ENCODE measurements at places on chromosomes 1 and 21. TPM values are rescaled to one million over a fixed set of nuclear protein-coding genes. Genes with fewer than 3 reads are reported as not detected.
A peak's percentile ranks its signal among the peaks of the same experiment; 100 is the strongest.

The TNFRSF8 gene
- total RNA-seq: under 0.01 TPM

The IGSF3 gene
- total RNA-seq: under 0.01 TPM

The EPHA2 gene
- total RNA-seq: 24.0 TPM

The JAM2 gene
- 0.83 TPM for total RNA-seq

- peaks cover 9% of the 10 kb centered on the region for H3K4me1 ChIP-seq
- no peak overlapping the region for H3K4me3 ChIP-seq
- DNase-seq: no peak
- peaks cover 1% of the 10 kb centered on the region for H3K27me3 ChIP-seq
- H3K36me3 ChIP-seq: no peaks in the 10 kb centered on the region
- H3K27ac ChIP-seq: no peak overlapping the region
Measured at GRCh38 chr1:91876040-91876470, 9.9 kb downstream of the TGFBR3 start.

DNA sequence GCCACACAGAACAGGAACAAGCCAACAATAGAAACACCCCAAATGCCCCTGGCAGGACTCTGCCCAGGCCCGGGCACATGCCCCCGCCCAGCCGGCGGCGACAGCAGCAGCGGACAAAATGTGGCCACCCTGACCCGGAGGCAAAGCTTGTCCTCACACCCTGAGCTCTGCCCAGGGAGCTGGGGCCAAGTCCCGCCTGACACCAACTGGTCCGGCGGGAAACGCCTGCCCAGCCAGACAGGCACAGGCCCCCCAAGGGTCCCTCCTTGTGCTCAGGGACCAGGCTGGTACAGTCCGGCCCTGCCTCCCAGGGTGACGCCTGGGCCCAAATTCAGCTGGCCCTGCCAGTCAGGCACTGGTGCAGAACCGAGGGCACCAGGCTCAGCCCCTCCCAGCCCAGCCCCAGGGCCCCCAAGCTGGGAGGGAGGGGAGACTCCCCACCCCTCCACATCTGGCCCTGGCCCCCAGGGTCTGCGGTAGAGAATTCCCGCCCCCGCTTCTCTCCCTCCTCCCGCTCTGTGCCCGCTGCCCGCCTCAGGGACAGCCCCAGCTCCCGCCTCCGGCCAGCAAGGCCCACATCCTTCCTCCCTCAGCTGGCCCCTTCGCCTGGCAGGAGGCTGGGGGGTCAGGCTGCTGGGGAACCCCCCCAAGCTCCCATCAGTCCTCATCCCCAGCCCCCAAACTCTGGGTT, 2.0 kb downstream of the AHDC1 start:
- H3K27ac ChIP-seq: peak overlapping the region; percentile 72
- peak overlapping the region; percentile 97 for H3K4me3 ChIP-seq
- peaks cover 36% of the 10 kb centered on the region for H3K4me1 ChIP-seq
- H3K36me3 ChIP-seq: no peaks in the 10 kb centered on the region
- no peaks in the 10 kb centered on the region for H3K27me3 ChIP-seq

- no peaks in the 10 kb centered on the region for H3K27me3 ChIP-seq
- H3K4me1 ChIP-seq: no peaks in the 10 kb centered on the region
- no peak overlapping the region for H3K4me3 ChIP-seq
Measured at GRCh38 chr21:21051109-21052055, 53.2 kb downstream of the NCAM2 start.

- no peaks in the 10 kb centered on the region for H3K27me3 ChIP-seq
- no peaks in the 10 kb centered on the region for H3K36me3 ChIP-seq
- H3K27ac ChIP-seq: no peak overlapping the region
- no peak overlapping the region for H3K4me3 ChIP-seq
- no peak for DNase-seq
- H3K4me1 ChIP-seq: peaks cover 3% of the 10 kb centered on the region
Measured at GRCh38 chr1:158146739-158147138, 34.0 kb upstream of the CD1D start.

GRCh38 chr1:71783071-71783470, 499.3 kb downstream of the NEGR1 start:
- H3K27ac ChIP-seq: no peak overlapping the region
- H3K27me3 ChIP-seq: no peaks in the 10 kb centered on the region
- no peak for DNase-seq
- 0 out of 2 replicates have a peak, but pooled peaks cover under 1% of the 10 kb centered on the region for H3K4me1 ChIP-seq

DNA sequence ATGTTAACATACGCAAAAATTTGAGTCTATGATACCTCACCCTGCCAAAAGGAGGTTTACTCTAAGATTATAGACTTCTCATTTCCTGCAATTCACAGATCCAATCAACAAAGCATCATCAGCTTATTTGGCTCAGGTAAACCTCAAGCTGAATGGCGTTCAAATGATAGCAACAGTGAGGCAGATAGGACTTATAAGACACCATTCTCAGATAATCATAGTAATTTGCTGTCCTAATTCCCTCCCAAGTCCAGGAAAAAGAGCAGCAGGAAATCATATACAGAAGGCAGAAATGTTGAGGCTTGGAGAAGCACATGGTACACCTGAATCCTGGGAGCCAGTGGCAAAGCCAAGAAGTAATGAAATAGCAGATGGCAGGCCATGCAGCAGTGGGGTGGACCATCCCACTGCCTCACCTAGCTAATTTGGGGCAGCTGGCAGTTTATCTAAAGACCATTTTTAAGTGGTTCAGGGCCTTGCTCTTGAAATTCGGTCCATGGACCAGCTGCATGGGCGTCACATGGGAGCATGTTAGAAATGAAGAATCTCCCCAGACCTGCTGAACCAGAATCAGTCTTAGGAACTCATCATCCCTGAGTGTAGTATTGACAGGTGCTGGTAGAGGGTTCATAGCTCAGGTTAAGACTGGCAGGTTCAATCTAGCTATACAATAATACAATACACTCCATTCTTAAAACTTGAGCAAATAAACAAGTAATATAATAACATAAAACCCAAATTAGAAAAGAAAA, 57.7 kb downstream of the ASTN1 start:
- no peaks in the 10 kb centered on the region for H3K4me1 ChIP-seq
- H3K4me3 ChIP-seq: no peak overlapping the region
- no peaks in the 10 kb centered on the region for H3K36me3 ChIP-seq

DNA sequence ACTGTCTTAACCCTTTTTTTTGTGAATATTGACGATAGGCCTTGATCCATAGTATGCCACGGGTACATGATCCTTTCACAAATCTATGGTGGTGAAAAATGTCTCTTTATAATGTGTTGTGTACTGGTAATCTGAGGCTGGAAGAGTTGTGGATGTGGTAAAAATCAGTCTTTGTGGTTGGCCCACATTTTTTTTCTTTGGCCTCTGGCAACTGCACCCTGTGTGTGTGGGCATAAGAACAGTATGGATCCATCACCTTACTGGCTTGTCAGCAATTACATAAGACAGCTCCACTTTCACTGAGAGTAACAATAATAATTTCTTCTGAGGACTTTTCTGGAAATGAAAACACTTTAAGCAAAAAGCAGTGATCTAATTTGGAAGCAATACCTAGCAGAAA, 101.6 kb downstream of the GABPA start:
- DNase-seq: no peak
- H3K4me1 ChIP-seq: peaks cover 5% of the 10 kb centered on the region
- no peak overlapping the region for H3K27ac ChIP-seq
- H3K4me3 ChIP-seq: no peak overlapping the region
- peaks cover 2% of the 10 kb centered on the region for H3K27me3 ChIP-seq

- peak; percentile 80 for DNase-seq
- no peak overlapping the region for H3K4me3 ChIP-seq
- H3K36me3 ChIP-seq: no peaks in the 10 kb centered on the region
- H3K4me1 ChIP-seq: no peaks in the 10 kb centered on the region
Measured at GRCh38 chr1:115771847-115772457, 3.4 kb upstream of the CASQ2 start.

DNA sequence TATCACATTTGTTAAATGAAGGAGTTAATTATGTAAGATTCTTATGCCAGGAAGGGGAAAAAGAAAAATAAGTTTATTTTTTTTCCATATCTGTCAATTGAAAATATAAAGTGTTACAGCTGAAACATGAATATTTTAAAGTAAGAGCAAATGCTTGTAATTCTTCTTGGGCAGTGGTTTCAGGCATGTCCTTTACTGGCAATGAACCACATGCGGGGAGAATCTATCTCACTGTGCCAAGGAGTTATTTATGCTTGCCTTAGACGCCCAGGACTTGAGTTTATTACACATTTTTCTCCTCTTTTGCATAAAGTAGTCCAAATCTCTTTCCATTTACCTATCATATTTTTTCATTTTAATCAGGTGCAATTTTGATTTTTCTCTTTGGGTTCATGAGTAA, 207.8 kb upstream of the NRIP1 start:
- no peak overlapping the region for H3K4me3 ChIP-seq
- no peaks in the 10 kb centered on the region for H3K36me3 ChIP-seq
- no peak for DNase-seq
- H3K27ac ChIP-seq: no peak overlapping the region
- no peaks in the 10 kb centered on the region for H3K4me1 ChIP-seq
- H3K27me3 ChIP-seq: no peaks in the 10 kb centered on the region

All from IMR-90 (cell line).